ENCODE measurements at places on chromosomes 5 and 9.

GRCh38 chr5:36877667-36878391, 1.3 kb downstream of the NIPBL start:
- DNase-seq: no peak

- no peak for DNase-seq
Measured at GRCh38 chr5:138945421-138946240, 70.5 kb upstream of the LRRTM2 start.

- DNase-seq: no peak
Measured at GRCh38 chr9:125440411-125440810, 178.8 kb downstream of the GAPVD1 start.

GRCh38 chr9:128475867-128476266, 20.1 kb downstream of the ODF2 start:
- DNase-seq: no peak

GRCh38 chr9:124291801-124292396, 34.1 kb downstream of the NEK6 start:
- no peak for DNase-seq

- no peak for DNase-seq
Measured at GRCh38 chr9:23855873-23856604, 30.0 kb upstream of the ELAVL2 start.

DNA sequence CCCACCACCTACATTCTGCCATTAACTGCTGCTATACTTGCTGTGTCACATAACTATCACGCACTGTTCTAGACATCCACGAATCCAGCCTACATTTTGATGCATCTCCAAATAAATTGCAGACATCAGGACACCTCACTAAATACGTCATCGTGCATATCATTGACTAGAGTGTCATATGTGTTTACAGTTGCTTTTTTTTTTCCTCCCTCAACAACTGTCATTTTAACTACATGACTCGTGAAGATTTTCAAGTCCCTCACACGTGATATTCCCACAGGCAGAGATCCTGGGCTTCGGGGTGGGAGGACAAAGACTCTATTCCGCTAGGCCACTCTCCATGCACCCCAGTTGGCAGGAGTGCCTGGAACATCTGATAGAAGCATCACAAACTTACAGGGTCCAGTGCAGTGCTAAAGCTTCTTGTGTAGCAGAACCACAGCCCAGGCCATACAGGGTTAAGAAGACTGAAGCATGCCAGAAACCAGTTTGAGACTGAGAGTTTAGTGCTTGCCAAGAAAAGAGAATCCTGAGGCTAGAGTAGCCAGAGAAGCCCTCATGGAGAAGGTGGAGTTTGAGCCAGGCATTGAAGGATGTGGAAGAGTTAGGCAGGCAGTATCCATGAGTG, 1.1 kb downstream of the PCYOX1L start:
- no peak for DNase-seq

DNA sequence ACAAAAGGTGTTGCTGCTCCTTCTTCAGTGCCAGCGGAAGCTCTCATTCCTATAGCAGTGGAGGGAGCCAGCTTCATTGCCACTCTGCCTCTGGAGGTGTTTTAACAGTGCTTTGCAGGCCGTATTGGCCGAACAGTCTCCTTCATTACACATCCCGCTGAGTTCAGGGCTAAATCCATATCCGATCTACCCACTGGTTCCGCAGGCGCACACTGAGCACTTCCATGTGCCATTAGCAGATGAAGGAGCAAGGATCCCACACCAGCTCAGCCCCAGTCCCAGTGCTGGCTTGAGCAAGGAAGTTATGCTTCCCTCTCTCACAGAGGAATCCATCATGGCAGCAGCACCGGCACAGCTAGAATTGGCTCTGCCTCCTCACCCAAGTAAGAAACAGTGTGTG, 121.2 kb upstream of the IRX2 start:
- no peak for DNase-seq

DNA sequence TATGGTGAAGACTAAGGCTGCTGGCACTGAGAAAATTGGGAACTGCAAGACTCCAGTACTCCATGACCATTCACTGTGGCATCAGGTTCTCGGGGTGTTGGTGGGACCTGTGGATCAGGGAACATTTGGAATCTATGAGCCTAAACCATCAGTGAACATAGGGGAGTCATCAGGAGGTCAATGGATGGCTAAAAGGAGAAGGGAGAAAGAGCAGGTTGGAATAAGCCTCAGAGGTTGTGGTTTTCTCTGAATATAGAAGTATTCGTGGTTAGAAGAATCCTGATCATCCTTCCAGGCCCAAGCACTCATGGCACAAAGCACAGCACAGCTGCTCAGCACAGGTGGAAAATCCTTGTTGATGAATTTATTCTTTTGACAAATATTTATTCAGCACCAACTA, 156.6 kb downstream of the SEMA6A start:
- no peak for DNase-seq

DNA sequence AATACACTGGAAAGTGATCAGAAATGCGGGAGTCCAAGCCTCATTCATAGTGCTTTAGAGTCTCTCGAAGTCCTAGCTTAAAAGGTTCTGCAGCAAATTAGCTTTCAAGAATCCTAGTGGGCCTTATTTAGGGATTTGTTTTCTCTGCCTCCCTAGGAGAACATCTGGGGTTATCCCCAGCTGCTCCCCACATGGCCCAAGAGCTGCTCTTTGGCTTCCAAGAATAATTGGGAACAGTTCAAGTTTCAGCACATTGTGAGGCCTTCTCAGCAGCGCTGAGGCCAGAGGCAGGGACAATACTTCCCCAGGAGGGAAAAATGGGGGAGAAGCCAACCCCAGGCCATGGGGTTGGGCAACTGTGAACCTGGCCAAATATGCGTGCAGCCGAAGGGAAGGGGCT, 108.7 kb downstream of the LIFR start:
- no peak for DNase-seq

- DNase-seq: no peak
Measured at GRCh38 chr9:81499021-81499454, 190.3 kb downstream of the TLE1 start.

DNA sequence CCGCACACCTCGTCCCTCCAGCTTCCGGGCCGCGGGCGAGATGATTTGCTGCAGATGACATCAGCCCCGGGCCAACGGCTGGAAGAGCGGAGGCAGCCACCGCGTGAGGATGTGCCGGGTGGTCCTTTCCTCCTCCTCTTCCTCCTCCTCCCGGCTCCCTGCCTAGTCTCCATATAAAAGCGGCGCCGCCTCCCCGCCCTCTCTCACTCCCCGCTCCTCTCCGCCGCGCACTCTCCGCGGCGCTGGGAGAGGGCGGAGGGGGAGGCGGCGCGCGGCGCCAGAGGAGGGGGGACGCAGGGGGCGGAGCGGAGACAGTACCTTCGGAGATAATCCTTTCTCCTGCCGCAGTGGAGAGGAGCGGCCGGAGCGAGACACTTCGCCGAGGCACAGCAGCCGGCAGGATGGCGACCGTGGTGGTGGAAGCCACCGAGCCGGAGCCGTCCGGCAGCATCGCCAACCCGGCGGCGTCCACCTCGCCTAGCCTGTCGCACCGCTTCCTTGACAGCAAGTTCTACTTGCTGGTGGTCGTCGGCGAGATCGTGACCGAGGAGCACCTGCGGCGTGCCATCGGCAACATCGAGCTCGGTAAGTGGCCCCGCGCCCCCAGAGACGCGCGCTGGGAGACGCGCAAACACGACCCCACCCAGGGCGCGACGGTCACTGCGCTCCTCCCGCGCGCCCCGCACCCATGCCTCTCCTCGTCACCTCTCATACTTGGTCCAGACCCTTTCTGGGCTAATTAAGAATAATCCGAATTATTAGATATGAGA, at the start of gene MAP1B:
MAP1B (plus strand) TSS at position 345 of the 770 bp plus-strand sequence; CDS start at position 402, 57 bp downstream.
- no peak for DNase-seq

DNA sequence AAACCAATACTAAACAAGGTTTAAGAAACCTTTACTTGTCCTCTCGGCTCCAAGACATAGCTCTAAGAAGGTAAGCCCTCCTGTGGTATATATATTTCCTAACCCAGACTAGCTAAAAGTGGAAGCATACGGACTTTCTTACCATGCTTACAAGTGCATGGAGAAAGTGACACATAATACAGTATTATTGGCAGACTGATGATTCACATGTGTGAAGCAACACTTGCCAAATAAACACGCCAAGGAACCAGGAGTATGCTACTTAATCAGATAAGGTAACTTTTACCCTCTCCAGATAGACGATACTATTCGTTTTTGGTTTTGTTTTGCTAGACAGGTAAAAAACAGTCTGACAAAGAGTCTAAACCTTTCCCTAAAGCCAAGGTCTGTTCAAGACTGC, 264.1 kb downstream of the MLLT3 start:
- no peak for DNase-seq

GRCh38 chr9:93134740-93135444, 841 bp upstream of the NINJ1 start:
- no peak for DNase-seq

DNA sequence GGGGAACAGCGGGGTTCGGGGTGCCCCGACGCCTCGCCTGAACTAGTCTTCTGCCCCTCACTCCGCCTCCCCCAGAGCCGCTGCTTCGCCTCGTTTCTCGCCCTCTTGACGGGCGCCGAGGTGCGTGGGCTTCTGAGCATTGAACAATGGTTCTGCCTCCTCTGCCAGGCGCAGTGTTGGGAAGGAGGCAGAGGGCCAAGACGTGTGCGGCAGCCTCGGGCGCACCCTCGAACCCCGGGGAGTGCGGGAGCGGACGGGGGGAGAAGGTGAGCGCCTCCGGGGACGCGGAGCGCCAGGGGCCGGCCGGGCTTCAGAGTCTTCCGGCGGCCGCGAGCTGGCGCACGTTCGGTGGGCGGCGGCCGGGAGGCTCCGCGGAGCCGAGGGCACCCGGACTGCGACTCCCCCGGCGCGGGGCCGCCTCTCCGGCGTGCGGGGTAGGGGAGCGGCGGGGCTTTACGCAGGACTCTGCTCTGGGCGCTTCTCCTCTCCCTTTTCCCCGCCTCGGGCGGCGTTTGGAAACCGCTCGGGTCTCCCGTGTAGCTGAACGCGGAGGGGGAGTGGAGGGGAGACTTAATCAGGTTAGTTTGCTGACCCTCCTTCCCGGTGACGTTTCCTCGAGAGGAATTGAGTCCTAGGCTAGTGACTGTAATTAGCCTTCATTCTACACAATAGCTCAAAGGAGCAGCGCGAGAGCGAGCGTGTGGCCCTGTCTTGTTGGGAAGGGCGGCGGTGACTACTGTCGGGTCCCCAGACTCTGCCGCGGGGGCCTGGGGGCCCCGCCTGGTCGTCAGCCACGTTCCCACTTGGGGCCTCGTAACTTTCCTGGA, 1.1 kb downstream of the VLDLR start:
- DNase-seq: no peak

DNA sequence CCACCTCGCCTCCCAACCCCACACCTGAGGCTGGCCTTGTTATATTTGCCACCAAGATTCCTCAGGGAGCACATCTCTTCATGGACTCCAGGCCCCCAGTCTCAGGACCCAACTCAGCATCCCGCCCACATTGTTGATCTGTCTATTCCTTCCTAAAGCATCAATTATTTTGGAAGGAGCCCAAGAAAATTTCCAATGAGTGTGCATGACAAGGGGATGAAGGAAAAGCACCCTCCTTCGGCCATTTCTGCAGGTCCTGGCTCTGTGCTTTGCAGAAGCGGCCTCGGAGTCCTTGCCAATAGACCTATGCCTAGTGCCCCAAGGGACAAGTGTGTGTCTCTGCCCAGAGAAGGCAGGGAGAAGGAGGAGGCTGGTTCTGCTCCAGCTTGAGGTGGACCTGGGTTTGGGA, 273.2 kb downstream of the GADD45G start:
- DNase-seq: no peak

DNA sequence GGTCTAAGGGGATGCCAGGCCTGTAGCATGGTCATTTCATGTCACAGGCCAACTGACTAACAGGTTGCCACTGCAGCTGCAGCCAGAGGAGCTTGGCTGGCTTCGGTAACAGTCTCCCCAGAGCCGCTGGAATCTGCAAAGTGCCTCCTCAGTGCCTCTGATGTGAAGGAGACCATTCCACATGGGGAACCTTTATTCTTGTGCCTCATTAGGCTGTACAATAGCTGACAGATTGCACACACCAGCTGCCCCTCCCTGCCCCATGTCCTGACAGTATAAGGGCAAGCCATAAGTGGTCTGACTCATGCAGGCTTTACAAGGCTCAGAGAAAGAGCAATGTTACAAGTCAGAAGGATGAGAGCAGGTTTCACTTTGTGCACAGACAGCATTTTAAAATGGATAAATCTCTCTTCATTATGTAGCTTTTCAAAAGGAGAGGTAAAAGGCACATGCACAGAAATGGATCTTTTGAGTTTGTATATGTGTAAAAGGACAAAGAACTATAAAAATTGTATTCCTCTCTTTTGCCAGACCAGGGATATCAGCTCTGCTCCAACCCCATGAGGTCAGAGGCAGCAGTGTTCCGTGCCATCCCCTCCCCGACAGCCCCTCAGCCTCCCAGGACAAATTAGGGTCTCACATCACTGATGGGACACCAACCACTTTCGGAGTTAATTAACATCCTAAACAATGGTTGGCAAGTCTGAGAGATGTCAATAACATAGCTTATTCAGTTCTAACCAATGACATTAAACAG, 467.8 kb downstream of the TMEM232 start:
- DNase-seq: no peak

DNA sequence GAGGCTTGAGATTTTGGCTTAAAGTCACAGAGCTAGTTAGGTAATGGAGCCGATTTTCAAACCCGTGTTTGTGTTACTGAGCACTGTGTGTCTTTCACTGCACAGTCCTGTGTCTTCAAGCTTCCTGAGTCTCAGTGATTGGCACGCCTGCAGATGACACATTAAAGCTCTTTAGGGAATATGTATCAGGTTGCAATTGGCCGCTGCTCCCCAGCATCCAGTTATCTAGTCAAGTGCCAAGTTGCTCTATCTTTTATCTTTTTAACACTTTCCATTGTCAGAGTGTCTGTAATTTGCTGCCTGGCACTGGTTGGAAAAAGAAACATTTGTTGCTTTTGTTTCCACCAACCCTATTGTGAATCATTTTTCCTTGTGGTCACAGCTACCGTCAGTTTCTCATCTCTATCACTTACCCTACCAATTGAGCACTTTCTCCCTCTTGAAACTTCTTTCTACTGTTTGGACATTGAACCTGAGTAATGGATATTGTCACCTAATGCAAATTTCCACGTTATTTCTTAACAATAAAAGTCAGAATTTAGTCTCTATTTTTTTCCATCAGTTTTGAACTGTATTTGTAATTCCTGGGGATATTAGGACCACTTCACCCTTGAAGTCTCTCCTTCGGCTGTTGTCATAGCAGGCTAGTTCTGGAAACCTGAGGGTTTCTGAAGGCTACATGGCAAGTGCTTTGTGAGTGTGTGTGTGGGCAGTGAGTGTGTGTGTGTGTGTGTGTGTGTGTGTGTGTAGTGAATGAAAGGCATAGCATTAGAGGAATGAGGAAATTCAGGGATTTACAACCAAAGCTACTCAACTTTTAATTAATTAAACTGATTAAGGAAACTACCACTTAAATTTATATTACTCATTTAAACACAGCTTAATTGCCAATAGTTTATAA, 274.3 kb downstream of the ISL1 start:
- no peak for DNase-seq
